Suppressor macrophage treated with lipopolysaccharide for 1 hour (primary cell): ENCODE measurements at places on chromosomes 6 and 20.
A peak's percentile ranks its signal among the peaks of the same experiment; 100 is the strongest.

GRCh38 chr20:38751360-38751976 is 3.2 kb downstream of the ACTR5 start:
- peak; percentile 57 for DNase-seq

GRCh38 chr6:54085541-54085940 is 25.7 kb upstream of the MLIP start:
- DNase-seq: no peak

GRCh38 chr6:42171813-42172581 is 1.2 kb upstream of the GUCA1A start:
- DNase-seq: no peak

- peak; percentile 74 for DNase-seq
Measured at GRCh38 chr6:35044761-35045421, 96.2 kb downstream of the TCP11 start.

DNA sequence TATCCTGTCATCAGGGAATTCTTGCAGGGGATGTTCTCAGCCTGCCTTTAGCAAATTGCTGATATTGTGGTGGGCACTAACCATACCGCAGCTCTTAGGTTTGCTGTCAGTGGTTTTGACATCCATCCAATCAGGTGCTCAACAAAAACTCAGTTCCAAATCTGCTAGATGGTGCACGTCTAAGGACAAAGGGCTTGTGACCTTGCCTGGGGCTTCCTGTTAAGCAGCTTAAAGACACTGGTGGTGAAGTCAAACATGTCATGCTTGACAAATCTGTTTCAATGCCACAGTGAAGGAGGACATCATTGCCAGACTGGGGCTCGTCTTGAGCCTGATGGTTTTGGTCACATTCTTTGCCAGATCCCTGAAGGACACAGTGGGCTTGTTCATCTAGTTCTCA is 179.8 kb upstream of the NOX3 start:
- DNase-seq: no peak

DNA sequence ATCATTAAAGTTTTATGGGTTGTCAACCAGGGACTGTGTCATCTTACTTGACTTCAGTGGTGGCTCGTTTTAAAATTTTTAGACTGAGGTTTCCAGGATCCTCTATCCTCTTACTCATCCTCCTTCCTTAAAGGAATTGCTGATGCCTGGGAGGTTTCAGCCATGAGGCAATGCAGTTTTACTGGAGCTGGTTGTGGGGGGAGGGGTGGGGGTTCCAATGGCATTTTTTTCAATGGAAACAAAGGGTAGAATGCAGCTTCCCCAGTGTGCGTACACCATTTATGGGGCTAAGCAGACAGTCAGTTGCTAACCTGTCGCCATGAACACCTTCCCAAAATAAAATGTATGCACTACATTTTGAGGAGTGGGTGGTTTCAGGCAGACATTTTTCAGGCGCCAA is 88.0 kb downstream of the METTL24 start:
- no peak for DNase-seq

DNA sequence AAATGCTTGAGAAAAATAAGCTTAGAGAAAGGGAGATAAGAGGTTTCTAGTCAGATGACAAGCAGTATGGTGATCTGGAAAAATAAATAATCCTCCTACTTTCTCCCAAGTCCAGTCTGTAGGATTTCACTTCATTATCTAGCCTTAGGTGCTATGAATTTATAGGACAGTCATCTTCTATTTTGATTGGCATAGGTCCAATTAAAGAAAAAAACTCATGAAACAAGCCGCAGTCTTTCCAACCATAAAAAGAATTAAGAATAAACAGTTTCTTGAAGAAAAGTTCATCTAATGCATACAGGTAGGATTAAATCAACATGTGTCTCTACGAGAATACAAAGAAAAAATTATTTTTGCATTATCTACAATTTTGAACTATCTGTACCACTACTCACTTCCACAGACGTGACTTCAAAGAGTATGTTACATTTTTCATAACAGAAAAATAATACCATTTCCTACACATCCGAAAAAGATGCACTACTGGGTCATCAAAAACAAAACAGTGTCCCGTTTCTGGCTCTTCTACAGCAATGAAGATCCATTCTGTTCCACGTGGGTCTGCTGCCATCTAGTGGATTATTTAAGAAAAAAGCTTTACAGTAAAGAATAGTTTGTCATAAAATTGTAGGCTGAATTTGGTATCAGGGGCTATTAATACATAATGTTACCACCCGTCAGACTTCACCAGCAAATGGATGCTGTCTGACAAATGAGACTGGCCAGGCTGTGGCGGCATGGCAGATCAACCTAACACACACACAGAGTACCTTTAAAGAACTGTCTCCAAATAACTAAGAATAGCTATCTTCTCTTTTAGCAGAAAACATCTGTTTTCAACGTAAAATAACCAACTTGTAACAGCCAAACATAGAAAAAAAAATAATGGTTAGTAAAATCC is 28.9 kb downstream of the STX7 start:
- DNase-seq: peak; percentile 77

DNA sequence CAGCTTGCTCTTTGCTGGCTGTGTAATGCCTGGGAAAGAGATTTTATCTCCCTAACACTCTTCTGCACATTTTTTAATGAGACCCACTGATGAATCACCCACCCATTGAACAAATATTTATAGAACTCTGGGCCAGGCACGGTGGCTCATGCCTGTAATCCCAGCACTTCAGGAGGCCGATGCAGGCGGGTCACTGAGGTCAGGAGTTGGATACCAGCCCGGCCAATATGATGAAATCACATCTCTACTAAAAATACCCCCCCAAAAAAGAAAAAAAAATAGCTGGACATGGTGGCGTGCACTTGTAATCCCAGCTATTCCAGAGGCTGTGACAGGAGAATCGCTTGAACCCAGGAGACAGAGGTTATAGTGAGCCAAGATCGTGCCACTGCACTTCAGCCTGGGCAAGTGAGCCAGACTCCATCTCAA is 82.1 kb upstream of the SIRPA start:
- peak; percentile 68 for DNase-seq

DNA sequence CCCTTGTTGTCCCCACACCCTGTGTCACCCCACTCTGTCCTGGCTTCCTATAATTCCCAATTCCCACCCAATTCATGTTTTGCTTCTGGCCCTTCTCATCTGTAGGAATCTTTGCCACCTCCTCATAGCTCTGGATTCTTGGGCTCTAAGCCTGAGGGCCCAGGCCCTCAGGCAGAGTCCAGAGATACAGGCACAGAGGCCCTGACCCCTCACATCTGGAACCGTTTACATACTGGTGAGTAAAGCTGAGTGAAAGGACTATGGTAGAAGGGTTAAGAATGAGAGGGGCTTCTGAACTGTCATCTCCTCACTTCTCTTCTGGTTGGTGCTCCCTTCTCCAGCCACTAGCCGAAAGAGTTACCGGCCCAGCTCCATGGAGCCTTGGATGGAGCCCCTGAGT is 13.6 kb downstream of the PRRC2A start:
- no peak for DNase-seq

GRCh38 chr6:134724771-134725340 is 225.0 kb downstream of the ALDH8A1 start:
- DNase-seq: peak; percentile 54
